Adipocyte (in vitro differentiated cells): ENCODE measurements at places on chromosomes 7 and 10.

DNA sequence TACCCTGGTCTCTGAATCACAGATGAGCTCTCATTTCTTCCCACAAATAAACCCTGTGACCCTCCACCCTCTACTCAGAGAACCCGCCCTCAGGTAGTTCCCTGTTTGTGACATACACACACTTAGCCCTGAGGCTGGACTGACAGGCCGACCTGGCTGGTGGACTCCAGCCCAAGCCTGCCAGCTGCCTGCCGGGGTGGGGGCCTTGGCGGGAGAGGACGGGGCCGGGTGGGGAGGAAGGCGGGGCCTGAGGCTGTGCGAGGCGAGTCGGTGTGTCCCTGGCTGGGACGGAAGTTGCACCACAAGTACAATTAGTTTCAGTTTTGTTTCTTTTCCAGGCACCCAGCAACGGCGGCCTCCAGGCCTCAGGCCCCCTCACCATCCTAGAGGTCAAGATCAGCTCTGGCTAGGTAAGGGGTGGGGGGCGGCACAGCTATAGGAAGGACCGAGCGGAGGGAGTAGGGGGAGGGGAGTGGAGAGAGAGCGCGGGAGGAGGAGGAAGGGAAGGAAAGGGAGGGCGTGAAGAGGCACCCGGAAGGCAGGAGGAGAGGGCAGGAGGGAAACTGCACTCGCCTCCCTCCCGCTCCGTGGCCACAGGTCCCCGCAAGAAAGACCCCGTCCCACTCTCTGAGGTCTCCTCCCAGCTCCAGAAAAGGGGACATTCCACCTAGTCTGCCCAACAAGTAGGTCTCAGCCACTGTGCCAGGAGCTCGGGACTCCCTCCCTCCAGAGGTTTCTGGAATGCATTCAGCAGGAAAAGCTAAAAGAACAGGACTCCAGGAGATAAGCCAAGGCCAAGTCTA, at the start of gene TRIM56:
TSS of gene TRIM56 (plus strand) at position 320 of the 803 bp plus-strand sequence. CDS start 1,832 bp downstream, outside the sequence.
- peak; percentile 95 for DNase-seq

DNA sequence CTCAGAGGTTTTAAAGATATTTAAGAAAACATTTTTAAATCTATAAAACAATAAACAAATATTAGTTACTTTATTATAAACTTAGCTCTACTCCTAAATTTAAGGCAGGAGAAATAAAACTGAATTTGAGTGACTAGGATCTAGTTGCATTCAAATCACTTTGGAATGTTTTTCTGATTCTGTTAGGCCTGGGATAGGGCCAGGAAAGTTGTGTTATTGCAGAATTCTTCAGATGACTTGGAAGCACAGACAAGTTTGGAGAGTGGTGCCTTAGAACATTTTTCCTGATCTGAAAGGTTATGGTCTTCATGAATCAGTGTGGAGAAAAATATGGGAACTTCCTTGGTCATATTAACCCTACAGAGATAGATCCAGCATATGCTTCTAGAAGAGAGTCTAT, 15.6 kb upstream of the SLC25A13 start:
- DNase-seq, result peak; percentile 84

DNA sequence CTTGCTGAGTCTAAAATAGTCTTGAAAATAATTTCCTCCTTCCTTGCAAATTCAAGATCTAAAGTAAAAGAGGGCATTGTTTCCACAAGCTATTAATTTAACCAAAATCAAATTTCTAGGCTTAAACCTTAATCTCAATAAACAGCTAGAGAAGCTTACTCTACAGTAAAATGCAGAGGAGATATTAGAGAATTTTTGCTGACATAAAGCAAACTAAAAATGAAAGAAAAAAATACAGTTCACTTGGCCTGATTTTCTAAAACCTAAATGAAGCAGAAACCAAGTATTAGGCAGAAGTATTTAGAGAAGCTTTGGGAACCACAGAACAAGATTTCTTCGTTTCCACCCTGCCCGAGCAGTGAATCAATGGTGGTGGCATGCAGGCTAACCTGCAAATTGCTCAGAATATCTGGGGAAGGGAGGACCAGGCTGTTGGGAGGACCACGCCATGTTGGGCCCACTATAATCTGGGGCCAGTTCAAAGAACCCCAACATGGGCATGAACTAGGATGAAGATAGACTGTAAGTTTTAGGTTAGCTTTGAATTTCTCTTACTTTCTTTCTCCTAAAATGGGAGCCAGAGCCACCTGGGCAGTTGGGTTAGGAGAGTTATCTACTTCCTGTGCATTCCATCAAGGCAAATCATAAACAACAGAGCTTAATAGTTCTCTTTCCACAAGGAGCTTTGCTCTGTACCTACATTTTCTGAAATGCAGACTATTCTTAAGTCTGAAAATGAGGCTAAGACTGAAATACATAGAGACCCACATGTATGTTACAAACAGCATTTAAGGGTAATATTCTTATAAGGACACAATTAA, 4.1 kb downstream of the LAMB1 start:
- DNase-seq, result no peak

DNA sequence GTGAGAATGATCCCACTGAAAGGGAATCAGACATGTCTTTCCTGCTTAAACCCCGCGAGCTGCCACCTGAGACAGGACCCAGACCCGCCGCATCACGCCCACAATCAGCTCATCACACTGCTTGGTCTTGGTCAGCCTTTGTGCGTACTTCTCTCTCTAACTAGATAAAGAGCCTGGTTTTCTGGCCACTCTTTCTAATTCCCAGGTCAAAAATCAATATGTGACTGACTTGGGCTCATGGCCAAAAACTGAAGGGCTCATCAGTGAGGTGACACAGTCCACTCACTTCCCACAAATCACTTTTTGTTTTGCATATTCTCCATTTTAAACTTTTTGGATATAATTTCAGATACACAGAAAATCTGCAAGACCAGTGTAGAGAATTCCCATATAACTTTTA, 247.3 kb downstream of the DIP2C start:
- no peak for DNase-seq
